NCI-H187 treated with DMSO at 0.1 percent for 48 hours (cell line): ENCODE measurements at places on chromosomes 4 and X.

- DNase-seq, result no peak
These were observed 124.5 kb downstream of the DMD start for GRCh38 chrX:33086886-33087285.

DNA sequence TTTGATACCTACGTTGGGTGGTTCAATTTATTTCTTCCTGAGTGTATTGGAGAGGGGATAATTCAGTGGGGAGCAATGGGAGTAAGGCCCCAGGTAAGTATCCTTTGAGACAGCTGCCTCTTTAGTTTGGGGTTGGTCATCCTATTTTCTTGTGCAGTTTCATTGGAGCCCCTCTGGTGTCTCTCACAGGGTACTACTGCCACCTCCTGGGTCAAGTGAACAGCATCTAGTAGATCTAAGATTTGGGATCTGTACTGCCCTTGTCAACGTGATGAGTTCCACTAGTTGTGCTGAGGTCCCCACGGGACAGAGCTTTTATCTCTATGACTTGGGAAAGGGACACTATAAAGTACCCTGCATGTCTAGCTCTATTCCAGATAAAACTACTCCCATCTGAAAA is 80.6 kb downstream of the PBDC1 start:
- DNase-seq, result no peak

- no peak for DNase-seq
These were observed 11.1 kb downstream of the ITIH6 start for GRCh38 chrX:54786967-54787366.

- no peak for DNase-seq
These were observed 60.6 kb upstream of the GABRA2 start for GRCh38 chr4:46450556-46450955.

- DNase-seq, result no peak
These were observed 1848.9 kb upstream of the TENM3 start for GRCh38 chr4:180394312-180394711.

- DNase-seq, result no peak
These were observed 109.0 kb downstream of the SHROOM4 start for GRCh38 chrX:50705042-50705441.

- no peak for DNase-seq
These were observed 197.1 kb downstream of the LRBA start for GRCh38 chr4:150817804-150818528.

- no peak for DNase-seq
These were observed 325.3 kb downstream of the CXXC4 start for GRCh38 chr4:104169437-104169836.

DNA sequence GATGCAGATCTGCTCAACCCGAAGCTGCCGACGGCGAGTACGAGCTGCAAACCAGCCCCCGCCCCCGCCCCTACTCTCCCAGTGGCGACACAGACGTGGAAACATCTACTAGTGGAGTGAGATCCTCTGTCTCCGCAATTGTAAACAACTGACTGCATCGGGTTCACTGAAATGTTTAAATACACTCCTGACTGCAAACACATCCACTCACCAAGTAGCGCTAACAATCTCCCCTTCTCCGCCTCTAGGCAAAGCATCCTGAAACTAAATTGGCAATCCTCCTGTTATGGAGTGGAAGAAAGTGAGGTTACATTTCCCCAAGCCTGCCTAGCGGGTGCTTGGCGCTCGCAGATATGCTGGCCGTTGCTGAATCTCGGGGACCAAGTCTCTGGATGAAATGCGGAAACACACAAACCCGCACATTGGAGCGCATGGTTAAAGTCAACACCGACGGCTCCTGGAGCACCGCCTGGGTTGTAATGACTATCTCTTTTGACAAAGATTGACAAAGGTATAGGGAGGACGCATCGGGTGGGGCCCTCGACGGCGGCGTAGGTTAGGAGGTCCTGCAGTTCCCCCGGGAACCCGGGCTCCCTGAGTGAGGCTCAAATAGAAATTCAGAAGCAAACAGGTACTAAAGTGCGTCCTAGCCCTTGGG is 117.0 kb upstream of the TEX13C start:
- no peak for DNase-seq

GRCh38 chrX:10576777-10577447 is 43.5 kb downstream of the MID1 start:
- no peak for DNase-seq

GRCh38 chr4:150007512-150007911 is 70.7 kb upstream of the DCLK2 start:
- no peak for DNase-seq

DNA sequence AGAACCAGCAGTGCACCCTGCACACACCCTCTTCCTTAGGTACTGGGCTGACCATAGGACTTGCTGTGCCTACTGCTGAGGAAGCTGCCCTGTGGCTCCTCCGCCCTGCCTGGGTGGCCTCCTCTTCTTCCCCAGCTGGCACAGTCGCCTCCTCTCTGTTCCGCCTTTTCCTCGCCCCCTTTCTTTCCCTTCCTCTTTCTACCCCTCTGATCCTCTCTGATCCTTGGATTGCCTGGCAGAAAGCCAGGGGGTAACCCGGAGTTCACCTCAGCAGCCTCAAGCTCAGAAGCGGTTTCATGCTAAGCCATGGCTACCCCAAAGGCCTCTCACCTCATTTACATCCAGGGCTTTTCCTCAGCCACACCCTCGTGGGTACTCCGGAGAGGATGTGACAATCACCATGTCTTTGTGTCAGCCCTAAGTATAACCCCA is 136.2 kb downstream of the SMIM20 start:
- no peak for DNase-seq

DNA sequence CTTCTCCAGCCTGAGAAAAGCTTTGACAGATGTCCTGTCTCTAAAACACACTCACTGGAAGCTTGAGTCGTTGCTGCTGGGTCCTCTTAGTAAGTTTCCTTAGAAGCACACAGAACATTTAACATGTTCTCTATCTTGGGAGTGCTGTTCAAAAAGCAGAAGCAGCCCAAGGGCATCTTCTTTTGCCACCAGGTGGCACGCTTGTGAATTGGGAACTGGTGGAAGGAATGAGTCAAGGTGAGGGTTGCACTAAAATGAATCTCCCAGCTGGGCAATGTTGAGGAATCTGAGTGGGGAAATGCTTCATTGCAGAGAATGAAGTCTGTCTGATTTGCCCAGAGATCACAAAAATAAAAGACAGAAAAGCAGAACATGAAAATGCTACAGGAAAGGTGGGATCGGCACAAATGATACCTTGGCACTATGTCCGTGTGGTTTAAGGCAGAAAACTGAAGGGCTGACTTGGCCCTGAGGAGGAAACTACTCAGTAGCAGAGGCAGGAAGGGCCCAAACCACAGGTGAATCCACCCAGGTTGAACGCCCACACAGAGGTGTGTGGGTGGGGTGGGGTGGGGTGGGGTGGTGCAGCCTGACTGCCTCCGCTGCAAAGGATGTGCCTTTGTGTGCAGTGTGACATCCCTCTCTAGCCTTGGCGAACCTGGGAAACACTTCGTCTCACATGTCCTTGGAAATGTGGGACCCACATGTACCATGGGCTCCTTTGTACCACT is 26.0 kb downstream of the KIT start:
- DNase-seq, result no peak

GRCh38 chrX:152913346-152913745 is 15.5 kb downstream of the ZNF185 start:
- no peak for DNase-seq

DNA sequence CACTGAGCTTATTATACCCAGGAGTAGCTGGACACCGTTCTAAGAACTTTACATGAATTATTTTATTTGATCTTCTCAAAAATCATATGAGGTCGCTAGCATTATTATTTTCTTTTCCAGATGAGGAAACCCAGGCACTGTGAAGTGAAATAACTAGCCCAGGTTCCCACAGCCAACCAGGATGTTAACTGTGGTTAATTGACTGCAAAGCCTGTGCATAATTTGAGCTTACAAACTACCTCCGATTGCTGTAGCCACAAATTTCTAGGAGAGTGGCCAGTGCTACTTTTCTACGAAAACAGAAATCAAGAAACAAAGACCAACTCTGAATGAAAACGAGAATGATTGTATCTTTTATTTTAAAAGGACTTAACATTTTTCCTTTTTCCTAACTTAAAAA is 27.2 kb downstream of the SPRY1 start:
- DNase-seq, result no peak

GRCh38 chr4:88418411-88418810 is 38.5 kb upstream of the HERC5 start:
- DNase-seq, result no peak

- no peak for DNase-seq
These were observed 23.9 kb downstream of the STIM2 start for GRCh38 chr4:26884486-26884988.

DNA sequence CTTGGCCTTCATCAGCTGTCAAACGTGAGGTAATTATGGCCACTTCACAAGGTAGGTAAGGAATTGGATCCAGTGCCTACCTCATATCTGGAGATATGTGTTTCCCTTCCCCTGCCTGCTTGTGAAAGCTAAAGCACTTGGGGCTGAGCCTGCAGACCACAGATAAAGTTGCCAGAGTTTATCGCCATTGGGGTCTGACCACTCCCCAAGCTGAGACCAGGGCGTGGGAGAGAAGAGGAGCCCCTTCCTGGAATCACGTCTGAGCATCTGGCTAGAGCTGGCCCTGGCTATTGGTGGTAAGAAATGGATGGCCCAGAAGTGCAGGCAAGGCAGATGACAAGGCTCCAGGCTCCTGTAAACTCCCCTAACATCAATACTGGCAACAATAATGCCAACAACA is 2.7 kb downstream of the ALAS2 start:
- no peak for DNase-seq

DNA sequence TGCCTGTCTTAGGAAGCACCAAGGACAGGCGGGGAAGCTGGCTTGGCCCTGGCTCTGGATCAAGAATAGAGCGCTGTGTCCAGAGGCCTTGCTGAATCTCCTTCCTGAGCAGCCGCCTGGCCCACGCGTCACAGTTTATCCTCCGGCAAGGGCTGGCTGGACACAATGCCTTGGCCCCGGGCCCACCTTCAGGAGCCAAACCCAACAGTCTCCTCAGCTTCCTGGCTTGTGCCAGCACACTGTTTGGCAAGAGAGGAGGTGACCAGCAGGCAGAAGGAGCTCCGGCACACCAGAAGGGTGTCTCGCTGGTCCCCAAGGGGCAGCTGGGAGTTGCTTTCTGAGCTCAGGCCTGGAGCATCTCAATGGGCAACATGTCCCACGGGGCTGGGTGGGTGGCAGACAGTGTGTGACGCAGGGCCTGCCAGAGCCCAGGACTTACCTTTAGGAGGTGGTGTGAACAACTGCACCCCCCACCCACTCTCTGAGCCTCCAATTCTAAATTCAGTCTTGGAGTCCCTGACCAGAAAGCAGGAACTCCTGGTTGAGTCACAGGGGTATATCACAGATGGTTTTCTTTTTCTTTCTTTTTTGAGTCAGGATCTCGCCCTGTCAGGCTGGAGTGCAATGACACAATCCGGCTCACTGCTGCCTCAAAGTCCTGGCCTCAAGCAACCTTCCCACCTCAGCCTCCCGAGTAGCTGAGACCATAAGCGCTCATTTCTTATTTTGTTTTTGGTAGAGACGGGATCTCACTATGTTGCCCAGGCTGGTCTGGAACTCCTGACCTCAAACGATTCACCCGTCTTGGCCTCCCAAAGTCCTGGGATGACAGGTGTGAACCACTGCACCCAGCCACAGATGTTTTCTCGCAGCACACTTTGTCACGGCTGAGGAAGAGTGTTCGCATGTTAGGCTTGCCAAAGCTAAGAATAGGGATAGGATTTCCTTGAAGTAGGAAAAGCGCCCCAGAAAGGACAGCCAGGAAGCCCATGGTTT is 361.2 kb downstream of the BCOR start:
- DNase-seq, result no peak

DNA sequence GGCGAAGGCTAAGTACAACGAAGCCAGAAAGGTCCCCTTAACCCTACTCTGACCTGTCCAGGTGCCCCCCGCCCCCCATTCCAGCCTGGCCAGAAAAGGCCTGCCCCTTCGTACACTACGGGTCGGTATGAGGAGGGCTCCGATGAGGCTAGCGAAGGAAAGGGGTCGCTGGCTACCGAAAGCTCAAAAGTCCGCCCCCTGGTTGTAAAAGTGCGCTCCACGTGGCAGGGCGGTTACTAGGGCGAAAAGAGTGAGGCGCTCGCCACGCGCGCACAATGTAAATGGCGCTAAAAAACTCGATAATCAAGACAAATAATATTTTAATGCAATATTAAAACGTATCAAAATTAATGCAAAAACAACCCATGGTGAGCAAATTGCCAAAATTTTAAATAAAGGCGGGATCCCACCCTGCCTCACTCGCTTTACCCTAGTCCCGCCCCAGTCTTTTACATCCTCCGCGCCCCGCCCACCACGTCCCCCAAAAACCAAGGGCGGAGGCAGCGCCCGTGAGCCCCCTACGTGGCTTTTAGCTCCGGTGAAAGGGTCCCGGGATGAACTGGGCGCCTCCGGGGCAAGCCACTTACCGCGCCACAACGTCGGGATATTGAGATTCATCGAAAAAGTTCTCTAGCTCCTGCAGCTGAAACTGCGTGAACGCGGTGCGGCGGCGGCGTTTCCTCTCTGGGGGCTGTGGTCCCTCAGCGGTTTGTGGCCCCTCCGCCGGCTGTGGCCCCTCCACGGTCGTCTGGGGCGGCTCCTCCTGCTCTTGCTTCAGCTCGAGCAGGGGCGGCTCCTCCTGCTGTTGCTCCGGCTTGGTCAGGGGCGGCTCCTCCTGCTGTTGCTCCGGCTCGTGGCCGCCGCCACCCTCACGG is 929 bp downstream of the ESX1 start:
- no peak for DNase-seq

DNA sequence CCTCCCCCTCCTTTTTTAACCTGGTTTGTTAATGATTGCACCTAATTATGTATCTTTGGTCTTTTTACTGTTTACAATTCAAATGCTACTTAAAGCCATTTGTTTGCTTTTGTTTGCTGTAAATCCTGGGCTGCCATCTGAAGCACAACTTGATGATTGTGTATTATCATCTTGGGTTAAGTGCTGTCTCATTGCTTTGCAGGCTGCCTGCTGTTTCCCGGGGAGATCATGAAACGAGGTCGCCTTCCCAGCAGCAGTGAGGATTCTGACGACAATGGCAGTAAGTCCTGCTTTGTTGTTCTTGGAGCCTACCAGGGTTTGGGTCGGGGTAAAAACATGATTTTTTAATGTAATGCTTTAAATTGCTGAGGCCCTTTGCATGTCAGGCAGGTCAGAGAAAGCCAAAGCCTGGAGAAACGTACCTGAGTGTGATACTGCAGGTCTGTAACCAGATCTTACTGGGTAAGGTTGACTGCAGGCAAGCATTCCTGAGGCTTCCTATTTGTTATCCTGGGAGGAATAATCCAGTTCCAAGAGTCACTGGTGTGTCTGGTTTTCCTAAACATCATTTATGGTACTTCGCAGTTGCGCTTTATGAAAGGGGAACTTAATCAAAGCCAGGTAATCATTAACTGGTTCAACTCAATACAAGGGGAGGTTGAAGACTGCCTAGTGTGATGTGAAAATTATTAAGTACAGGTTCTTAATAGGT is 22.2 kb downstream of the JADE1 start:
- DNase-seq, result peak; percentile 0

DNA sequence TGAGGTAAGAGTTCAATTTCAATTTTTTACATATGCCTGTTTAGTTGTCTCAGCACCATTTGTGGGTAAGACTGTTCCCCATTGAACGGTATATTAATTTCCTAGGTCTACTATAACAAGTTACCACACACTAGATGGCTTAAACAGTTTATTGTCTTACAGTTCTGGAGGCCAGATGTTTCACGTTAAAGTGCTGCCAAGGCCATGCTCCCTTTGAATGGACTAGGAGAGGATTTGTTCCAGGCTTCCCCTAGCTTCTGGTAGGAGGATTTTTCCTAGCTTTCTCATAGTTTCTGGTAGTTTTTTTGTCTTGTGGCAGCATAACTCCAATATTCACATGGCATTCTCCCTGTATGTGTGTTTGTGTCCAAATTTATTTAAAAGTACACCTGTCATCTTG is 149.3 kb upstream of the CYSLTR1 start:
- DNase-seq, result no peak

GRCh38 chrX:54921427-54922021 is 900 bp downstream of the TRO start:
- no peak for DNase-seq
